HFFc6 (cell line): ENCODE measurements at places on chromosomes 7 and 10.
A peak's percentile ranks its signal among the peaks of the same experiment; 100 is the strongest.

DNA sequence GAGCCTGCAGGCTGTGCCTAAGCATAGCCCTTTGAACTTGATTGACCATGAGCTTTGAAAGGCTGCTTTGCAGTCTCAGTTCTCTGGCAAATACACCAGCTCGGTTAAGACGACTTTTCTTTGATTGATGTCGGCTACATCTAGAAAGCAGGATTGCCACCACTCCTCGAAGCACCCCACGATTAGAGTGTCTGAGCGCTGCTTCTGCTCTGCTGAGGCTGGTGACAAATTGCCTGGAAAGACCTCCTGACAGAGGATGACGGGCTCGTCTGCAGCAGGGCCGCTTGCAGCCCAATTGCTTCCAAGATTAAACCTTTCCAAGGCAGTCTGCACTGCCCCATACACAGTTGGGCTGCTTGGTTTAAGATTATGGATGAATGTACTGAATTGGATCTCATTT, 182.0 kb downstream of the CUX1 start:
- no peak for DNase-seq

GRCh38 chr10:29635711-29636144, 957 bp upstream of the SVIL start:
- DNase-seq = no peak

DNA sequence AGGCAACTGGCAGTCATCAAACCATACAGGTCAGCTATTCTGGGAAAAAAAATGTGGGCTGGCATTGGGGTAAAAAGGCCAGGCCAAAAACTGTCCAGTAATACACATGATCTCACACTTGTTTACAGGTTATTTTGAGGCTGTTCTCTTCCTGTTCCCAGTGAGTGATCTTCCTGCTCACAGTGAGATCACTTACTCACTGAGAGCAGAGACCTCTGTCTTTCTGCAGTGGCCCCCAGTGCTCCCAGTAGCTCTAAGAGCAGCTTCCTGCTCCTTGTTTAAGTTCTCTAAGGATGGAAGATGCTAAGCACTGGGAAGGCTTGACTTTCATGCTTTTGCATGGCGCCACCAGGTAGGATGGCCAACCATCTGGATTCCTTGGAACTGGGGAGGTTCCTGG, 93.5 kb upstream of the KIAA1217 start:
- DNase-seq = no peak

GRCh38 chr10:119849944-119850343, 22.7 kb downstream of the MCMBP start:
- no peak for DNase-seq

DNA sequence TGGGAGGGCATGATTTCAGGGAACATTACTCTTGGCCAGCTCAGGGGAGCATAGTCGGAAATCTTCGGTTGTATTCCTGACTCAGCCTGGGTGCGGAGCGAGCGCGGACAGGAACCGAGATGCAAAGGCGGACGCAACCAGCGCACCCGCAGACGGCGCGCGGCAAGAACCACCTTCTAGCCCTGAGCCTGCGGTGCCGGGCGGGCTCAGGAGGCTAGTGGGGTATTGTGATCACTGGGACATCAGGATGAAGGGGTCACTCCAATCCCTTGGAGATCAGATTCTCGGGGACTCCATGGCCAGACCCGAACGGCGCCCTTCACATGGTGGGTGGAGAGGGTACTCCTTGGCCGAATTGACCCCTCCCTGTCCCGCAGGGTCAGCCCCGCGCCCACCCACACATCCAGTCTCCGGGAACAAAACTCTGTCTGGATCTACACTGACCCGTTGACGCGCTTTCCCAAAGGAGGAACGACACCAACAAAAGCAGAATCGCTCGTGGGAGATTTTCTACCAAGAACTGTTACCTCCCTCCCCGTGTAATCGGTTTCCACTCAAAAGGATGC, 730.5 kb downstream of the ZWINT start:
- no peak for DNase-seq

- DNase-seq = no peak
These were observed 5.5 kb downstream of the PTPRN2 start for GRCh38 chr7:158582089-158582456.

DNA sequence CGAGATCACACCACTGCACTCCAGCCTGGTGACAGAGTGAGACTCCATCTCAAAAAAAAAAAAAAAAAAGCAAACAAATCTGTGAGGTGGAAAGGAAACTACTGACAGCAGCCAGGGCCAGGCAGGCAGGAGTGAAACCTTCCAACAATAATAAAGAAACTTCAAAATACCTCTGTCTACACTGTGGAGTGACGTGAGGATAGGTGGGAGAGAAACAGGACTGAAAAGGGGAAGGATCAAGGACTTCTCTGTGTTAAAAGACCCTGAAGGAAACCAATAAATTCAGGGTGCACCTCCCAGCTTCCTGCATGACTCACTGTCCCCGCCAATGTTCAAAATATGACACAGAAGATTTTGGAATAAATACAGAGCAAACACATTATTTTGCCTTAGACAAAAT, 82.9 kb downstream of the KIAA1549 start:
- no peak for DNase-seq

DNA sequence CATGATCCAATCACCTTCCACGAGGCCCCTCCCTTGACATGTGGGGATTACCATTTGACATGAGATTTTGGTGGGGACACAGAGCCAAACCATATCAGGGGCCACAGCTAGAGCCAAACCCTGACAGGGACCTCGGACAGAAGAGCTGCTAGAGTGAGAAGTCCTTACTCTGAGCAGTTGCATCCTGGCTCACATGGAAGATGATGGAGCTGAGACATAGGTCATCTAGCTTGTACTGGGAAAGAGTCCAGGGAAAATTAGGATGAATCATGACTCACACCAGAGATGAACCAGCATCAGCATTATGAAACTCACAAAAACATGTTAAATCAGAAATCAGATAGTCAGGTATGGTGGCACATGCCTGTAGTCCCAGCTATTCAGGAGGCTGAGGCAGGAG, 12.8 kb upstream of the FMC1 start:
- peak; percentile 86 for DNase-seq

GRCh38 chr10:95404462-95404858, 113.7 kb upstream of the PDLIM1 start:
- DNase-seq = no peak

DNA sequence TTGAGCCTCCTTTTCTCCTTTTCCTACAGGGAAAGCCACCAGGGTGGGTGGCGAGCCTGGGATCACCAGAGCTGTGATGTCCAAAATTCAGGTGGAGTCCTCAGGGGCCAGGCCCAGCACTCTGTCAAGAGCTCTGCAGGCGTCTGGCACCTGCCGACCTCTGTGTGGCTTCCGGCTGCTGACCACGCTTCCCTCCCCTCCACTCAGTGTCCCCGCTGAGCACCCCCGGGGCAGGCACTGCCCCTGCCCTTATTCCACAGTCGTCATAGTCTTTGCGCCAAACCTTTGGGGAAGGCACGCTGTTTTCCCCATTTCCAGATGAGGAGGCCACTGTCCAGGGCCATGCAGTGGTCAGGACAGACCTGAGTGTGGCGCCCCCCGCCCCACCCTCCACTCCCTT, 7.5 kb downstream of the MTG1 start:
- DNase-seq = no peak

GRCh38 chr10:121525251-121526134, 72.8 kb downstream of the FGFR2 start:
- DNase-seq = no peak

GRCh38 chr10:10500937-10501336, 516.7 kb upstream of the CELF2 start:
- no peak for DNase-seq

DNA sequence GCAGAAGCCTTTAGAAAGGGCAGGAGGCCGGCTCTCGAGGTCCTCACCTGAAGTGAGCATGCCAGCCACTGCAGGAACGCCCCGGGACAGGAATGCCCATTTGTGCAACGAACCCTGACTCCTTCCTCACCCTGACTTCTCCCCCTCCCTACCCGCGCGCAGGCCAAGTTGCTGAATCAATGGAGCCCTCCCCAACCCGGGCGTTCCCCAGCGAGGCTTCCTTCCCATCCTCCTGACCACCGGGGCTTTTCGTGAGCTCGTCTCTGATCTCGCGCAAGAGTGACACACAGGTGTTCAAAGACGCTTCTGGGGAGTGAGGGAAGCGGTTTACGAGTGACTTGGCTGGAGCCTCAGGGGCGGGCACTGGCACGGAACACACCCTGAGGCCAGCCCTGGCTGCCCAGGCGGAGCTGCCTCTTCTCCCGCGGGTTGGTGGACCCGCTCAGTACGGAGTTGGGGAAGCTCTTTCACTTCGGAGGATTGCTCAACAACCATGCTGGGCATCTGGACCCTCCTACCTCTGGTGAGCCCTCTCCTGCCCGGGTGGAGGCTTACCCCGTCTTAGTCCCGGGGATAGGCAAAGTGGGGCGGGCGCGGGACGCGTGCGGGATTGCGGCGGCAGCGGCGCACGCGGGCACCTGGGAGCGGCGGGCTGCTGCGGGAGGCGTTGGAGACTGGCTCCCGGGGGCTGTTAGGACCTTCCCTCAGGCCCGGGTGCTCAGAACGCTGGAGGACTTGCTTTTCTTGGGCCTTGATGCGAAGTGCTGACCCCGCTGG, at the start of gene FAS:
FAS (plus strand) TSS at position 415 of the 777 bp plus-strand sequence; CDS start at position 494, 79 bp downstream.
- peak; percentile 72 for DNase-seq

DNA sequence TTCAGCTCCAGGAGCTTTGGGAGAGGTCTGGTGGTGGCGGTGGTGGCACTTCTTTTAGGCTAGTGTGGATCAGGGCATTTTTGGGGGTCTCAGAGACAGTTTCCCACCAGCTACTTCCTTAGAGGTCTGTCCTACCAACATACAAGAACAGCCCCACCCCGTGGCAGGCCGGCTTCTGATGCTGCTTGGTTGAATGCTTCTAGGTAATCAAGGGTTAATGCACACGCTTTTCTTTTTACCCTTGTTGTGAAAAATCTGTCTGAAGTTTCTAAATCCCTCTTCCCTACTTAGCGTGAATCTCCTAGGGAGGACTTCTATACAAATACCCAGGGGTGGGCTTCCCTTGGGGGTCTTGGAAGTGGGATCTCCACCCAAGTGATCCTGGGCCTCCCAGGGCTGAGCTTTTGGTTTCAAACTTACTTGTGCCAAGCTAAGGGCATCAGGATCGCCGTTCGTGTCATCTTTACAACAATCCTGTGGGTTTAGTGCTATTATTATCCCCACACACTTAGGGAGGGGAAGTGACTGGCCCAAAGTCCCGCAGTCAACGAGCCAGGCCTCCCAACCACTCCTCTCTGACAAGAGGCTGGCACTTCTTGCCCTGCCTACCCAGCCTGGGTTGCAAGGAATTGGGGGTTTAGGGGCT, 1.7 kb downstream of the SH2B2 start:
- DNase-seq = no peak

DNA sequence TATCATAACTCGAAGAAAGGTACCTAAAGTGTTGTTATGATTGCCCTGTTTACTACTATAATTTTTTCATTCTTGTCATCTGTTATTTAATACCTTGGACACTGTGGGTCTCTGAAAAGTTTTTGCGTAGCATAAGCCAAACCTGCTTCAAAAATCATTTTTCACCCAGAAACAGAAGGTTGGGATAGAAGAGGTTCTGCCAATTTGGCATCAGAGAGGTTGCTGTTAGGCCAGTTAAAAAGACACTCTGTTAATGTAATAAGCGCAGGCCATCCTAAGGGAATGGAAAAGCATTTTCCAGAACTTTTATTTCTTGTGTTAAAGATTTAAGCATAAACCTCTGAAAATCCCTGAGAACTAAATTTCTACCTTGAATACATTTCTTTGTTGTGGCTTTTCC, 212.2 kb downstream of the BMPER start:
- DNase-seq = no peak

DNA sequence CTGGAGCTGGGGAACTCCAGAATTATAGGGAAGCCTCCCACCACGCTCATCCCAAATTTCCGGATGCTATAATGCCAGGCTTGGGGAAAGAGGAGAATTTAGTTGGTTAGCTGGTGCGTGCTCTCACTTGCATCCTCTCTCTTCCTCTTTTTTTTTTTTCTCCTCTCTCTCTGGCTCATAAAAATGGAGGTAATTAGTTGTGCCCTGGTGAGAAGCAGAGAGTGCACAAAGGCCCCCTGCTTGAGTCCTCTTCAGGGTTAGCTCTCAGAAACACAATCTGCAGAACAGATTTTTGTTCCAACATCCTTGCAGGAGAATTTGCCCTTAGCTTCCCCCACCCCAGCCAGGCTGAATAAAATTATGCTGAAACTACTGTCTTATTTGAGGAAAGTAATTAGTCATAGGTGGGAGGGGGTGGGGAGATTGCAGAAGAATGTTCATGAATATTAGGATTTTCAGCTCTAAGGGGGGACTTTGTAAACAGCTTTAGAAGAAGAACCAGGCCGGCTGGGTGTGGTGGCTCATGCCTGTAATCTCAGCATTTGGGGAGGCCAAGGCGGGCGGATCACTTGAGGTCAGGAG, 7.6 kb downstream of the SERPINE1 start:
- peak; percentile 29 for DNase-seq

- no peak for DNase-seq
These were observed 97.0 kb downstream of the HGF start for GRCh38 chr7:81672872-81673271.

- peak; percentile 8 for DNase-seq
These were observed 20.3 kb upstream of the GJC3 start for GRCh38 chr7:99949645-99950228.

DNA sequence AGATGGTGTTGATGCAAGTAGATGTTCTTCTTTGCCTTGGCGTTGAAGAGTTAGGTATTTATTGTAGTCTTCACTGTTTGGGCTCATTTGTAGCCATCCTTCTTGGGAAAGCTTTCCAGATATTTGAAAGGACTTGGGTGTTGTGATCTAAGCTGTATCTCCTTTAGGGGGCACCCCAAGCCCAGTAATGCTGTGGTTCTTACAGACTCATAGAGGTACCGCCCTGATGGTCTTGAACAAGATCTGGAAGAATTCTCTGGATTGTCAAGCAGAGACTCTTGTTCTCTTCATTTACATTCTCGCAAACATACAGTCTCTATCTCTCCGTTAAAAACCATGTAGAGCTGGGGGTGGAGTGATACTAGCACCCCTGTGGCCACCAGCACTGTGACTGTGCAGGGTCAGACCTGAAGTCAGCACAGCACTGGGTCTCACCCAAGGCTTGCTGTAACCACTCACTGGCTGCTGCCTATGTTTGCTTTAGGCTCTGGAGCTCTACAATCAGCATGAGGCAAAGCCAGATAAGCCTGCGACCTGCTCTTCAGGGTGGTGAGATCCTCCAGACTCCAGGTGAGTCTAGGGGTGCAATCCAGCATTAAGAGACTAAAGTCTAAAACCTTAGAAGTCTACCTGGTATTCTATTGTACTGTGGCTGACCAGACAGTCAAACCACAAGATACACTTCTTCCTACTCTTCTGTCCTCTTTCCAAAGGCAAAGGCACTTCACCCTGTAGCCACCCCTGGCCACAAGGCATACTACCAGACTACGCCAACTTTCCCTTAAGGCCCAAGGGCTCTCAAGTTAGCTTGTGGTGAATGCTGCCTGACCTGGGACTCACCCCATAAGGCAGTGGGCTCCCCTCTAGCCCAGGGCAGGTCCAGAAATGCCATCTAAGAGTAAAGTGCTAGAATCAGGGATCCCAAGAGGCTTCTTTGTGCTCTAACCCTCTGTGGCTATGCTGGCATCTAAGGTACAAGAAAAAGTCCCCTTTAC, 209.7 kb upstream of the TMEM196 start:
- peak; percentile 15 for DNase-seq

DNA sequence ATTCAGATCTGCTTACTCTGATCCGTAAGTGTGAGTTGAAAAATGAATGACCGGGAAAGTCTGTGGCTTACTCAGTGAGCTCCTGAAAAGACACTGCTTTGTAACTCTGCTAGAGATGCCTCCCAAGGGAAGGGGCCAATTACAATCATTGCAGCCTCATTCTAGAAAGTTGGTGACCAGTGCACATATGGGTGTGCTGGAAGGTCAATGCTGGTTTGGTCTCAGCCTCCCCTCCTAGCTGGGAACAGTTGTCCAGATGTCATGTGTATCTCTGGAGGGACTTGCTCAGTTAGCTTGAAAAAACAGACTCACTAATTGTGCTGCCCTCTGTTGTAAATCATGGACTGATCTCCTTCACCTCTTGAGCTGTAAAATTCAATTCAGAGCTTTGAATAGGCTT, 405.0 kb downstream of the ADRA2A start:
- no peak for DNase-seq
